ENCODE measurements at places on chromosomes 3 and 15.

GRCh38 chr15:32851572-32851971 lies 133.8 kb downstream of the GREM1 start:
- DNase-seq: no peak

GRCh38 chr3:10915376-10915775 lies 77.2 kb upstream of the SLC6A1 start:
- DNase-seq: no peak

DNA sequence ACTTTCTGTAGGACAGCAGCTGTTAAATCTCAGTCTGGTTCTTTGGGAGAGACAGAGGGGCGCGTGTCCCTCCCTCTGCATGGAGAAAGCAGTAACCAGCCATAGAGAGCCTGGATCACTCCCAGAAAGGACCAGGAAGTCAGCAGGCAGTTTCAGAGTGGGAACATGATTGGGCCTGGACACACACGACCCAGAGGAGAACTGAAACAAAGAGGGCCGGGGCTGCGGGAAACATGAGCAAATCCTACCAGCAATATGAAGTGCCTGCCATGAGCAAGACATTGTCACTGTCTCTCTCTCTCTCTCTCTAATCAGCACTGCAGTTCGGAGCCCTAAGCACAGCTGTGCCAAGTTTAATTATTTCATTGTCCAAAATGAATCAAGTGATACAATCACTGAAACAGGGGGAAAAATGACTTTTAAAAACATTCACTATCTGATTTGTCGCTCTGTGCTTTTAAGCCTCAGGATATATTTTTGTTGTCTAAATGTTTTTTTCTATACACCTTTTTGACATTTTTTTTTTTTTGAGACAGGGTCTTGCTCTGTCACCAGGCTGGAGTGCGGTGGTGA lies 17.6 kb downstream of the MUC13 start:
- DNase-seq: no peak

GRCh38 chr3:123256256-123256655 lies 54.5 kb downstream of the SEC22A start:
- DNase-seq: no peak

DNA sequence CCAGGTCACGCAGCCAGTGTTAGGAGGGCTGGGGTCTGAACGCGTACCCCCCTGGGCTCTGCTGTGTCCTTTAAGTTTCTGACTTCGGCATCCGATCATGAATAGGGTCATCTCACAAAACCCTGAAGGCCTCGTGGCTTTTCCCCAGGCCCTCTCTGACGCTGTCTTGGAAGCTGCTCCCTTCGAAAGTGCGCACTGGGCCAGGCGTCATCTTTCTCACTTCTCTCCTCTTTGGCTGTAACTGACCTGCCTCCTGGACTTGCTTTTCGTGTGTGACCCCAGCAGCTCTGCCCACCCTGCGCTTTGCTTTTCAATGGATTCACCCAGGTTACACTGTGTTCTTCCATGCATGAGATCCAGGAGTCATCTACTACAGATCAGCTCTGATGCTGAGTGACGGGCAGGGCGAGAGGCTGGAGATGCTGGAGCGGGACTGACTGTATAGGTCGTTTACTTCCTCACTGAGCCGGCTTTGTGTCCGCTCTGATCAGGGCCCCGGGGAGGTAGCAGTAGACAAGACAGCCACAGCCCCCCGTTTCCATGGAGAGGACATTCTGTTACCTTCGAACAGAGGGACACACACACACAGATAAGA lies 45.0 kb upstream of the PCSK6 start:
- DNase-seq: peak; percentile 9

- DNase-seq: no peak
These were observed 30.5 kb upstream of the BLM start for GRCh38 chr15:90686435-90687218.

DNA sequence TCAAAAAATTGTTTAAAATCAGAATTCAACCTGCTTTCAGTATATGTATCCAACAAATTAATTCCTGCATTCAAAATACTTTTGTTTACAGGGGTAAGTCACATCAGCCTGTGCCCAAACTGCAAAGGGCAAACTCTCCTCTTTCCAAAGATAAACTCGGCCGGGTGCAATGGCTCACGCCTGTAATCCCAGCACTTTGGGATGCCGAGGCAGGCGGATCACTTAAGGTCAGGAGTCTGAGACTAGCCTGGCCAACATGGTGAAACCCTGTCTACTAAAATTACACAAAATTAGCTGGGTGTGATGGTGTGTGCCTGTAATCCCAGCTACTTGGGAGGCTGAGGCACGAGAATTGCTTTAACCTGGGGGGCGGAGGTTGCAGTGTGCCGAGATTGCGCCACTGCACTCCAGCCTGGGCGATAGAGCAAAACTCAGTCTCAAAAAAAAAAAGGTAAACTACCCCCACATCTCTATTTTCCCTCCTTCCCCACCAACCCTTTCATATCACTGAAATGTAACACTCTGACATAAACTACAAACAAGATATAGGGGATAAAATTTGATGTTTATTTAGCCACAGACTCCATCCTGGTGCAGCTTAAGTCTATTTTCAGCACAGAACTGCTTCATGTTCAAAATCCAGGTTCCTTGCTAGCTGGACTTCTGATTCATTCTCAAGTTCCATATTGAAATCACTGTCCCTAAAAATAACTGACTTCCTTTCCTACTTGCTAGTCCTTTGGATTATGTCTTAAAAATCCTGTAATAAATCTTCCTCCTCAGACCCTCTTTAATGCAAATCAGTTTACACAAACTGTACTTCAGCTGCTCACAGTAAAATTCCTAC lies 15.4 kb downstream of the UBP1 start:
- DNase-seq: no peak

GRCh38 chr3:169144270-169144669 lies 519.2 kb downstream of the MECOM start:
- no peak for DNase-seq

GRCh38 chr3:106765342-106765741 lies 611.9 kb upstream of the CCDC54 start:
- no peak for DNase-seq

DNA sequence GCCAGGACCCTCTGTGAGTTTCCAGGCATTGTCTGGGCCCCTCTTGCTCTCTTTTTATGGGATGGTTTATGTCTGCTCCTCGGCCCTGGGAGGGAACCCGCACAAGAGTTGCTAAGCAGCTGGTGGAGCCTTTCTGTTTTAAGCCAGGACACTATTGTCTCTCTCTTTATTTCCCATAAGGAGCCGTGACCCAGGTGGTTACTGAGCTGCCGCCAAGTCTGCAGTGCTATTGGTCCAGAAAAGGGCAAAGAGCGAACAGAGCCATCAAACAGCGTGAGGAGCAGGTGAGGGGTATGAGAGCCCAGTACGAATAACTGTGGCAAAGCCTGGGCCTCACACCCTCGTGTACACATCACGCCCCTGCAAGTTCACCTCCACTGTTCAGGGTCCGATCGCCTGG lies 280.2 kb downstream of the SHQ1 start:
- DNase-seq: no peak

- DNase-seq: peak; percentile 85
These were observed 69.7 kb upstream of the LINGO1 start for GRCh38 chr15:77702211-77702957.

DNA sequence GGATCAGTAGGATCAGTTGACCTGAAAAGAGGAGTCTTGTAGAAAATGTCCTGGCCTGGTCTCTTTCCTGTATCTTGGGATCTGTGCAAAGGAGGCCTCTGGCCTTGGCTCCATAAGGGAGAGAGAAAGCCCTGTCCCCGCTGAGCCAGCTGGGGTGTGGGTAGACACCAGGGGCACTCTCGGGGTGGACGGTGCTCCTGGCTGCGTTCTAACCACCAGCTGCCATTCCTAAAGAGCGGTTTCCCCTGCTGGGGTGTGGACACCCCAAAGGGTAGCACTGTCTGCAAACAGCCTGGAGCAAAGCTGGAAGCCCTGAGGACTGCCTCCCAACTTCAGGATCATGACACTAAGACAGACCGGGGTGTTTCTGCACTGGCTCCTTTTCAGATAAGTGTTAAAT lies 23.5 kb downstream of the SYNM start:
- no peak for DNase-seq

DNA sequence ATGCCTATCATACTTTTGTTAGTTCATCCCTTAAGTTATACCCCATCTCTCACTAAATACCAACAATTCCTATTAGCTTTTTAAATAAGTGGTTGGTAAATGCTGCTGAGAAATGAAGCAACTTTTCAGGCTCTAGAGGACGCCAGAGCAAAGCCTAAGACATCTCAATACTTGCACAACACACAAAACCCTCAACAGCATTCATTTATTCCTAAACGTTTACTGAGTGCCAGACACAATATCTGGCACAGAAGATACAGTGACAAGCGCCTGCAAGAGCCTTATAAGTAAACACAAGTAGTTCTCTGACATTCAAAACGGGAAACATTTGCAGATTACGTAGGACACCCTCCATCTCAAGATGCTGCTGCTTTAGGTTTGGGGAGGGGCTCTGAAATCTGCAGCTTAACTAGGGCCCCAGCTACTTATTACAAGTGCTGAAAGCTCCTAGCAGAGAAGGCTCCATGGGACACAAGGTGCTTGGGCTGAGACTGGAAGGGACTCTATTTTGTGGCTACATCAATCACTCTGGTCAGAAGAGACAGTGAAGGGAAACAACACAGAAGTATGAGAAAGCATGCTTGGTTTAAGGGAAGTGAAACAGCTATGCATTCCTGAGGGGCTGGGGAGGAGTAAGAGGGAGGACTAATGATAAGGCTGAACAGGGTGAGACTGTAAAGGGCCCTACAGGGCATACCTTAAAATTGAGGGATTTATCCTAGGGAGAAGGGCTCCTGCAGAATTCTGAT lies 311.3 kb downstream of the PLCL2 start:
- no peak for DNase-seq

- no peak for DNase-seq
These were observed 8.5 kb upstream of the BDH1 start for GRCh38 chr3:197564097-197564843.

- DNase-seq: no peak
These were observed 2.9 kb downstream of the CADPS start for GRCh38 chr3:62872318-62872717.

DNA sequence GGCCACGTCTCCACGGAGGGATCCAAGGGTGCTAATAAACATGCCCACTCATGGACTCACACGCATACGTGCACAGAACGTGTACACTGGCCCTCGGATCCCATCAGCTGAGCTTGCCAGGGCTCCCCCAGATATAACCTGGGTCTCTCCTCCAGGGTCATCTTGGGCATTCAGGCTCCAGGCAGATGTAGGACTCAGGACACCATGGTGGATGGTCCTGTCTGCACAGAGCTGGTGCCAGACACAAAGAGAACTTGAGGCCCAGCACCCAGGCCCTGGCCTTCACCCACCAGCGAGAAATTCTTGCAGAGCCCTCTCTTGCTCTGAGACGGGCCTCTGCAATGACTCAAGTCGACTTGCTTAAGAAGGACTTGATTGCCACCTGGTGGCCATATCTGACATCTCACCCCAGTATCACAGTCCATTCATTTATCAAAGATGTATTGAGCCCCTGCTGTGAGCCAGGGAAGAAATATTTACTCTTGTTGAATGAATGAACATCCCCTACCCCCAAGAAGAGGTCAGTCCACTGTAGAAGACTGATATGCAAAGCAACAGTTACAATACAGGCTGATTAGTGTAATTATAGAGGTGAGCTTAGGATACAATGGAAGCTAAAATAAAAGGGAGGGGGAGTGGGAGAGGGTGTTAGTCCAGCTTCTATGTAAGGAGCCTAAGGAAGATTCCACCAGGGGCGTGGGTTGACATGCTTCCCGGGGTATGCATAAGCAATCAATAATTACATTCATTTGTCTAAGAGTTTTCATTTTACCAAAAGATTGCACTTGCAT lies 34.2 kb upstream of the VPS8 start:
- DNase-seq: peak; percentile 88

GRCh38 chr15:77532846-77533245 lies 99.9 kb downstream of the LINGO1 start:
- DNase-seq: no peak

- DNase-seq: no peak
These were observed 85.5 kb downstream of the CCNL1 start for GRCh38 chr3:157074490-157074889.

- no peak for DNase-seq
These were observed 116.7 kb downstream of the RASA2 start for GRCh38 chr3:141603473-141604035.

- no peak for DNase-seq
These were observed 23.4 kb upstream of the MAP4 start for GRCh38 chr3:48039487-48040190.

GRCh38 chr3:49135499-49135898 lies 2.6 kb upstream of the LAMB2 start:
- DNase-seq: no peak

- no peak for DNase-seq
These were observed 283.2 kb upstream of the LMCD1 start for GRCh38 chr3:8218353-8218940.

GRCh38 chr15:89157918-89158564 lies 63.3 kb downstream of the RLBP1 start:
- DNase-seq: no peak

DNA sequence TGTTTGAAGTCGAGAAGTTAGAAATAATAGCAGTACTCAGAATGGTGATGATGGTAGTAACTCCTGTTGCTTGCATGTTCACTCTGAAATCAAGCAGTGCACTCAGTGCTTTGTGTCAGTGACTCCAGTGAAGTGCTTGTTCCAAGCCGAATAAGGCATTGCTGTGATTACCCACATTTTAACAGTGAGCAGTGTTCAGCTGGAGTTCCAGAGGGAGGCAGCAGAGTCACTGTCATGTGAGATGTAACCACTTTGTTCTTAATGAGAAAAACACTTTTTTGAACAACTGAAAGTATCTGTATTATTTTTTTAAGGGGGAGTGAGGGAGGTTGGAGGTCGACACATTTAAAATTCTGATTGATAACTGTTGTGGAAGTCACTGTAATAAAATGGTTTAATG lies 3.7 kb downstream of the MDFIC2 start:
- peak; percentile 1 for DNase-seq

DNA sequence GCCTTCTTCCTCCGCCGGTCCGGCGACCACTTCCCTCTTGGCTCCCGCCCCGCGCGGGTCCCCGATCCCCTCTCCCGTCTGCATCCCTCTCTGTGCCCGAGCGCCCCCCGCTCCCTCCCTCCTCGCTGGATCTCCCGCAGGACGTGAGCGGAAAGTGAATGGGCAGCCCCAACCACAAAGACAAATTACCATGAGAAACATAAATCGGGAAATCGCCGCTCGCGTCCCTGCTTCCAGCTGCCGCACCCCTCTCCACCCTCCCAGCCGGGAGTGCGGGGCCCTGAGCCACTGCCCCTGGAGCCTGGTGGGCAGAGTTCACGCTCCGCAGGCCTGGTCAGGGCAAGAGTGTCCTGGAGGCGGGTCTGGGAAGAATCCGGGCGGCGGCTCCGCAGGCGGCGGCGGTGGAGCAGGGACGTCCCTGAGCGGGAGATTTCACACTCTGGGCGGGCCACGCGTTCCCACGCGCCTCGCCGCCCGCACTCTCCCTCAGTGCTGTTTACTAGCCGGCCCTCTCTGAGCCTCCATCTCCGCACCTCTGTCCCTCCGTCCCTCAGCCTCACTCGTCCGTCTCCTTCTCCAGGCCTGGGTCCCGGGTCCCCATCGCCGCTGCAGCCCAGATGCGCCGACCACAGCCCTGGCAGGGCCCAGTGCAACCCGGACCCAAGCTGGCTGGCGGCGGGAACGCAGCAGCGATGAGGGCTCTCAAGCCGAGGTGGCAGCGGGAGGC lies 835 bp downstream of the SEMA5B start:
- DNase-seq: peak; percentile 63
